ENCODE measurements at places on chromosomes 2 and 18.

GRCh38 chr2:236001854-236002253 lies 166.3 kb downstream of the GBX2 start:
- no peak for DNase-seq

DNA sequence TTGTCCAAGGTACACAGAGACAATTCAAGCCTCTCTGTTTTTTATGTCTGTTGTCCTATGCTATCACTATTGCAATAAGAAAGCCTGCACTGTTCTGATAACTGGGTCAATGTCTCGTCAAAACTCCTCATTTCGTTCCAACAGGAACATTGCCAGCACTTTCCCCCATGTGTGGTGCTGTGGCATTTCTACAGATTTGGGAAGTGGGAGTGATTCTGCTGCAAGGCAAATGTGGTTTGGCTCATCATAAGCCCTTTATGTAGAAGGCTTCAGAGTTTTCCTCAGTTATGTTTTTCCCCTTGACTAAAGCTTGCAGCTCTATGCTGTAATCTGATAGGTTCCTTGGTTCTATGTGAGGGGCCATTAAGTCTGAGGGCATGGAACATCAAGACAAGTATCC lies 324.1 kb upstream of the TCF4 start:
- no peak for DNase-seq

GRCh38 chr2:111046670-111047069 lies 74.0 kb upstream of the BCL2L11 start:
- DNase-seq, result no peak

DNA sequence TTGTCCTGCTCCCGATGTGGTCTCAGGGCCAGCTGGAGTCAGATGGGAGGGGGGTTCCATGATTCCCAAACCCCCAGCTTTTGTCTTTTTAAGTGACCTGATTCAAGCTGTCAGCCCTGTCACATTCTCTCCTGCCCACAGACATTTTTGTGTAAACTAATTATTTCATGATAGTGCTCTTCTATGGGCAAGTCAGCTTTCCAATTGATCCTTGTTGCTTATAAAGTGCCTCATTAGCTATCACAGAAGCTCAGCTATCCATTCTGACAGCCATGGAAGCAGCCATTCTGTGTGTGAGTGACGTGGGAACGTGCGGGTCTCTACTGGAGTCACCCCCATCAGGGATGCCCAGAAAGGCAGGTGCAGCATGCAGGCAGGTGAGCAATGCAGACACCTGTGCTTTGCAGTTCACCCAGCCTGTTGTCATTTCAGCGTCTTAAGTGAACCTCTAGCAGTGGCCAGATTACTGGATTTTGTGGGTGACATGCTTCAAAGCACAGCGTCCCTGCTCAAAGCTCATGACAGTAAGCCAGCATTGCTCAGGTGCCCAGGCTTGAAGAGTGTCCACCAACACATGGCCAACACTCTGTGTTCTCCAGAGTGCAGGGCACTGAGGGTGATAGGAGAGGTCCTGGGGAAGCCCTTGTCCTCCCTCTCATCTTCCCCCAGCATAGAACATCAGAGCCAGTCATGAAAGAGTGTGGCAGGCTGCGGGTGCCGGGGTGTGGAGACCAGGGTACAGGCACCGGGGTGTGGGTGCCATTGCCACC lies 162.1 kb upstream of the SH3BP4 start:
- no peak for DNase-seq

DNA sequence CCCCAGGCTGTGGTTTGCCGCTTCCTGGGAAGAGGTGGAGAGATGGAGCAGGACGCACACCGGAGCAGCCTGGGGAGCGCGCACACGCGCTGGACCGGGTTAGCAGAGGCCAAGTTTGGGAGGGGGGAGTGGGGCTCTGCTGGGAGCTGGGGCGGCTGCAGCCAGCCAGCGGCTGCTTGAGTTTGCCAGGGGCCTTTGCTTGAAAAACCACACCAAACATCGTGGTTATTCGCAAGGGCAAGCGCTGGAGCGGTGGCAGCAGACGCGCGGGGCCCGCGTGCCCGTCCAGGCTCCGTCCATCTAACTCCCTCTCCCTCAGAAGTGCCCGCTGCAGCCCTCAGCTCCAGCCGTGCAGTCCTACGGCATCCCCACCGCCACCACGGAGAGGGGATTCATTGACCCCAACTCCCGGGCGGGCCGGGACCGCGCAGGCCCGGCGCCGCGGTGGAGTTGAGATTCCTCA lies 4.6 kb downstream of the PTGR3 start:
- DNase-seq, result no peak

DNA sequence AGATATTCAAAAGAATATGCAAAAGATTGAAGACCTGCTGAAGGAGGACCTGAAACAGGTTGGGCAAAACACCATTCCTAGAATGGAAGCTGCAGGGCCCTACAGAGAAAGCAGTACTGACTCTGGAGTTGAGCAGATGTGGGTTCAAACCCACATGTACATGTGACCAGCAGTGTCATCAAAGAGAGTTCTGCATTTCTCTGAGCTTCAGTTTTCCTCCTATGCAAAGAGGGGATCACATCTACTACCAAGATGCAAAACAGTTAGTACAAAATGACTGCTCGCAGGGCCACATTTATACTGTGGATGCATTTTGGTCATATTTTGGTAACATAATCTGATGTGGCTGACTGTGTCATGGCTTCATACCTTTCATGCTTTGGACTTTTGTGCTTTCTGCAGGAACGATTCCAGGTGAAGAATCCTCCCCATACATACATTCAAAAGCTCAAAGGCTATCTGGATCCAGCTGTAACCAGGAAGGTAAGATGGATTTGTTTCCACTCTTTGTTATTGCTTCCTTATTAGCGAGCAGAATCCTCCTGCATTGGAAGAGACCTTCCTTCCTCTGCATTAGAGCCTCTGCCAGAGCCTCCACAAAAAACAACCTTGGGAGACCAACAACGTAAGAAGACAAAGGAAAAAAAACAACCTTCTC lies 174.8 kb downstream of the PRPF40A start:
- no peak for DNase-seq

DNA sequence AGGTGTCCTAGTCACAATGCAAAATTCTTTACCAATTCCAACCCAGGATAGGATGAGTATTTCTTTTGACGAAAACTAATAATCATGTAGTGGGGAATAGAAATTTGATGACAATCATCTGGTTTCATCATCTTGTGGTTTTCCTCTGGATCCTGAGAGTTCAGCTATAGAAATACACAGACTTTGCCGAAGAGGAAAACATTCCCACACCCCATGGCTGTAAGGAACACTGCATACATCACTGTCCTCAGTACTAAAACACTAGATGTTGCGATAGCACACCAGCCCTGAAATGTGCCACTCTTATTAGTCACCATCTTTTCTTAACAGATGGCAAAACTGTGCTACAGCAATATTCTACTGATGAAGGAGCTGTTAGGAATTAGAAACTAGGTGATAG lies 29.4 kb downstream of the CERKL start:
- DNase-seq, result no peak

DNA sequence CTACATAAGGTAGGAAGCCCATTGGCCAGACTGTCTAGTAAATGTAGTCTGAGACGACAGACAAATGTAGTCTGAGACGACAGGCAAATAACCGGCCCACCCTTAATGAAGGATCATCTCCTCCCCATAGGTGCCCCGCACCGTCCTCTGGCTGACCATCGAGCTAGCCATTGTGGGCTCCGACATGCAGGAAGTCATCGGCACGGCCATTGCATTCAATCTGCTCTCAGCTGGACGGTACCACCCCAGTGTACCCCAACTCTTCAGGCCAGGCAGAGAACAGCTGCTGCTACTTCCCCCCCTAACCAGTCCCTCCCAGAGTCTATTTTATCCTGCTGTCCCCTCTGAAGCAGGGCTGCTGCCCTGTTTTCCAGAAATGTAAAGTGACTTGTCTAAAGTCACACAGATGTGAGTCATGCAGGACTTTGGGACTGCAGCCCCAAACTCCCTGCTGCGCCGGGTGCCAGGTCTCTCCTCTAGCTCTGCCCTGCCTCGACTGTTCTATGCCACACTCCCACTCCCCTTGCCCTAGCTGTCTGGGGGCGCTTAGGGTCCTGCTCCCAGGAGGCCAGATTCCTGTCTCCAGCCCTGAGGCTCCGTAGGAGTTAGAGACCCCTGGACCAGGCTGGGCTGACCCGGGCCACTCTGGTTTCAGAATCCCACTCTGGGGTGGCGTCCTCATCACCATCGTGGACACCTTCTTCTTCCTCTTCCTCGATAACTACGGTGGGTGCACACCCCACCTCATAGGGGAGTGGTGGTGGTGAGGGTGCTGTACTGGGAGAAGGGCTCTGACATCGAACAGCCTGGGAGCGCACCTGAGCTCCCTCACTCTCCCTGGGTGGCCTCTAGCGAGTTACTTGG lies 4.7 kb downstream of the SLC11A1 start:
- no peak for DNase-seq
